ENCODE measurements at places on chromosomes 5 and 9.

- DNase-seq: no peak
Measured at GRCh38 chr5:35337340-35338156, 107.3 kb upstream of the PRLR start.

- no peak for DNase-seq
Measured at GRCh38 chr5:159163701-159164046, 45.7 kb downstream of the RNF145 start.

DNA sequence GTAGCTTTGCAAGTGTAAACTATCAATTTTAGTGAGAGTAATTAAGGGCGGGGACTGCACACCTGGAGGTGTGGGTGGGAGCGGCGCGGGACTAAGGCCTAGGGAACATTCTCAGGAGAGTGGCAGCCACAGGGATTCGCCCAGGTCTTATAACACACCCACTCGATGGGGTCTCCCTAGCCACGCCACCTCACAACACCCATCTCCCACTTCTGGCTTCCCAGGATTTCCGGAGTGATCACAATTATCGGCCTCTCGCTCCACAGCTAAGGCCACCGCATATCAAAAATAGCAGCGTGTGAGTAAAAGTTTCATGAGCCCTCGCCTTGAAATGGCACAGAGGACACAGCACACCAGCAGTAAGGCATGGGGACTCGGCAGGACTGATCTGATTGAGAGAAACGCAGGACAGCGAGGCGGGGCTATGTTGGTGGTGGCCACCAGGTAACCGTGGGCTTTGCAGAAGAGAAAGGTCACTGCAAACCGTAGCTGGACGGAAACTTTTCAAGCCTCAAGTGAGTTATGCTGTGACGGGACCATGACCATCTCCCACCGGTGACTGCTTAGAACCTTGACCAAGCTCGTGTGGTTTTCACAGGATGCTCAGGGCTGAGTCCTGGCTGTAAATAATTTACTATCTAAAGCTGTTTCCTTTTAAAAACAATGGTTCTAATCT lies 1.1 kb upstream of the LPAR1 start:
- DNase-seq: no peak

- peak; percentile 84 for DNase-seq
Measured at GRCh38 chr5:175657593-175658271, at the start of gene HRH2. Gene HRH2 (plus strand): TSS chr5:175658071. CDS start chr5:175683234, 25,163 bp downstream.

DNA sequence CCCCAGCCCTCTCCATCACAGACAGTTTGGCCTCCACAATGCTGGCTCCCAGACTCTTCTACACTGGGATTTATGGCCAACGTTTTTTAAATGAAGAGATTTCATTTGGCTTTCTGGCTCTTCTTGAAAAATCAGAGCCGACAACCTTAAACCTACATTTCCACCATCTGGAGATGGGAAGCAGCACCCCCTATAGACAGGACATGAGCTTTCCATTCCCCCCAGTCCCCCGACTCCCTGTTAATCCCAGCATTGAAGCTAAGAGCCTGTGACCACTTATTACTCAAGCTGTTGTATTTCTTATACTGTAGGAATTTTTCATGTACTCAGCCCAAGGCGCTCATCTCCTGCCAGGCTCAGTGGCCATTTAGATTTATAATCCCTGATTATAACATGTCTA lies 34.0 kb upstream of the AFAP1L1 start:
- no peak for DNase-seq

DNA sequence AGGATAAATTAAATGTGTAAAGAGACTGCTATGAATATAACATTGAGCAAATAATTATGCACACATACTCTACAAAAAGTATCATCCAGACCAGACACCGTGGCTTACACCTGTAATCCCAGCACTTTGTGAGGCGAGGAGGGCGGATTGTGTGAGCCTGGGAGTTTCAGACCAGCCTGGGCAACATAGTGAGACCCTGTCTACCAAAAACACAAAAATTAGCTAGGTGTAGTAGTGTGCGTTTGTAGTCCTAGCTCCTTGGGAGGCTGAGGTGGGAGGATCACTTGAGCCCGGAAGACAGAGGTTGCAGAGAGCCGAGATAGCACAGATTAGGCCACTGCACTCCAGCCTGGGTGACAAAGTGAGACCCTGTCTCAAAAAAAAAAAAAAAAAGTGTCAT lies 2.4 kb upstream of the CDC42SE2 start:
- no peak for DNase-seq

- no peak for DNase-seq
Measured at GRCh38 chr9:30661925-30662324, 1722.5 kb upstream of the ACO1 start.

DNA sequence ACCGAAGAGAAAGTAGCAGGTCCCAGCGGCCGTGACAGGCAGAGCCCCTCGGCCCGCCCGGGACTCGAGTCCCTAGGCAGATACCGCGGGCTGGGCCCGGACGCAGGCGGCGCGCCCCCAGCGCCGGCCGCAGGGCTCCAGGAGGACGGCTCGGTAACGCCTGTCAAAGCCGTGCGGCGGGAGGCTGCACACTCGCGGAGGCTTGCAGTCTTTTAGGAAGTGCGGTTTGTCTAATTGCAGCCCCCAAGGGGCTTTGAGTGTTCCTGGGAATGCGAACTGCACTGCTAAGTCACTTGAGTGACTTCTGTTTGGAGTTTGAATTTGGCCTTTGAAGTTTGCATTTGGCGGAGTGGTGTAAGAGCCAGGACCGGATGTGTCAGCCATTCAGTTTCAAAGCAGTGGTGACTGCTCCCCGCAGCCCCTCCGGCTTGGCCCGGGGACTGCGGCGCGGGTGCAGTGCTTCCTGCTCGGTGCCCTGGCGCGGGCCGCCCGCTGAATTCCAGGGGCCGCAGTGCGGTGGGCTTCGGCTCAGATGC lies 1.3 kb downstream of the MAP3K1 start:
- DNase-seq: peak; percentile 61

DNA sequence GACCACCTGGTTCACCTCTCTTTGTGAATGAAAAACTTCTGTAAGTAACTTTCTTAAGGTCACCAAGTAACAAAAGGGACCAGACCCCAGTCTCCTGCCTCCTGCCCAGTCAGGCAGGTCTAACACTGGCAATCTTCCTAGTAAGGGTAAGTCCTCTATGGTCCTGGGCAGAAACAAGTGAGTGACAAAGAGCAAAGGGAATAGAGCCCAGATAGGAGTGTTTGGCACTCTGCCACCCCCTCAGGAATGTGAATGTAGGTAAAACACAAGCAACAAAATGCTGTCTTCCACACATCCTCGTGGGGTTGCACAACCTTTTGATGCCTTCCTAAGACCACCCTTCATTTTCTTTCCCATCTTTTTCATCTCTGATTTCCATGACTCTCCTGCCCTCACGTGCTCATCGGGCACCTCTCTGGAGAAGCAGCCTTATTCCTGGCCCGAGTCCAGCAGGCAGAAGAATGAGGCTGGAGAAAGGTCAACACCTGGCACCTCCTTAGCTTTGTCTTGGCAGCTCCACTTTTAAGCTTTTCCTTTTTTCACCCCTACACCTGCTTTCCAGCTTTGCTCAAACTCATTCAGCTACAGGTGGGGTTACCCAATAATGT lies 90.2 kb upstream of the LHFPL2 start:
- no peak for DNase-seq

GRCh38 chr5:111942661-111943401 lies 185.8 kb upstream of the NREP start:
- DNase-seq: no peak

GRCh38 chr5:61538722-61539501 lies 206.9 kb downstream of the ZSWIM6 start:
- DNase-seq: no peak

GRCh38 chr5:17132444-17133083 lies 84.9 kb upstream of the BASP1 start:
- peak; percentile 36 for DNase-seq

- no peak for DNase-seq
Measured at GRCh38 chr5:61575103-61575502, 243.0 kb downstream of the ZSWIM6 start.

- no peak for DNase-seq
Measured at GRCh38 chr5:77101298-77101697, 14.2 kb upstream of the ZBED3 start.

DNA sequence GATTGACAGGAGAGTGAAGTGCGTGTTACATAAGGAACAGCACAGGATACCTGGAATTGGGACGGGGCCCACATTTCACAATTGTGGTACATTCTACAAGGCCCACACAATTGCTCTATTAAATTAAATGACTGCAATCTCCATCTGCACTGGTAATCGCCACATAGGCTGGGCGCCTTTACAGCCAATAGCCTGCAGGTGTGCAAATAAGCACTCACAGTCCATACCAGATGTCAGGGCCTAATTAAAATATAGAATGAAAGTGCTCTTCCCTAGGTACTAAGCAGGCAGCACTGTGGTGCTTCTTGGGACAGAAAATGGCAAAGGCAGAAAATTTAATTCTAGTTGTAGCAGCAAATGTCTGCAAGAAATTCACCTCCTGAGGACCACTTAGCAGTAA lies 82.7 kb downstream of the ATP10B start:
- no peak for DNase-seq

DNA sequence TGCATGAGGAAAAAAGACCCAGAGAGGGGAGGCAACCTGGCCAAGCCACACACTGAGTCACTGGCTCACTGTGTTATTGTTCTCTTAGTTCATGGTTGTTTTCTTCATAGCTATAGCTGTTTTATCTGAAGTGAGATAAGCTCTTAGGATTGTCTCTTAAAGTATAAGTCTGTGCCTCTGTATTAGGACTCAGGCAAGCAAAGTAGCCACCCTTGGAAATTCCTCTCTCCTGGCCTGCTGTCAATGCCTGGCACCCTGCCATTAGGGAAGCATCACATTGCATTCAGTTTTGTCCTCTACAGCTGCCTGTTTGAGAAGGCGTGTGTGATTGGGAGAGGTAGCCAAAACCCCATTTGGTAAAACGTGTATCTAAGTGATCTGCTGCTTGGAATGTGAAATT lies 147.4 kb upstream of the GLRA1 start:
- no peak for DNase-seq

DNA sequence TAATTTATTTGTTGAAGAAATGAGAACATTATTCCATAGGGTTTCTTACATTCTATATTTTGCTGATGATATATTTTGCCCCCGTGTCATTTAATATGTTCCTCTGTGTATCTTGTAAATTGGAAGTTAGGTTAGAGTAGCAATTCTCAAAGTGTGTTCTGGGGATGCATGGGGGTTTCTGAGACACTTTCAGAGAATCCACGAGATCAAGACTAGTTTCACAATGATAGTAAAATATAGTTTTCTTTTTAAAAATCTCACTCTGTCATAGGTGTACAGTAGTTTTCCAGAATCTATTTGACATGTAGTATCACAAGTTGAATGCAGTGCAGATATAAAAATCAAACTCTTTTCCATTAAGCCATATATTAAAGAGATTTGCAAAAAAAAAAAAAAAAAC lies 488.6 kb upstream of the SGCD start:
- no peak for DNase-seq

GRCh38 chr5:111747337-111747736 lies 9.7 kb downstream of the NREP start:
- no peak for DNase-seq

- no peak for DNase-seq
Measured at GRCh38 chr9:71183251-71183650, 61.8 kb upstream of the TRPM3 start.

DNA sequence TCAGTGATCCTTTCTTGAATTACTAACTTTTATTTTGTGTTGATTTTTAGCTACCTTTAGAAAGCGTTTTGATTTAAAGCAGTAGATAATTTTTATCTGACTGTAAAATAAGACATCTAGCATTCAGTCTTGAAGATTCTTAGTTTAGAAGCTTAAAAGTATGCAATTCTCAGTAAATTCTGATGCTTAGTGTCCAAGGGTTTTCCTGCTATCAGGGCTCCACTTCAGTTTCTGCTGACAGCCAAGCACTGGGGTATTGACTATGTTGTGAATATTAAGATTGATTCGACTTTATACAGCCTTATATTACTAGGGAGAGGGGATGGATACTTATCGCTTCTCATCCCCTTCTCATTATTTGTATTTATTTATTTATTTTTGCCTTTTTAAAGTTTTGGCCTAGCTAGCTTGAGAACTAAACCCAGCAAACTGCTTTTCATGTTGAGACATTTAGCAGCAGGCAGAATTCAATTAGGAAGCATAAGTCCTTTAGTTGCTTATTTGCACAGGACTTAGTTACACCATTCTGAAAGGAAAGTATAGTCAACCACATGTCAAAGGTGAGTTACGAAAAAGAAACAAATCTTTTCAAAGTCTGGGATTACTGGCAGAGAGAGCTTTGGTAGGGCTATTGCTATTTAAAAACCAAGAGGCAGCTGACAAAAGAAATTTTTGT lies 2.9 kb downstream of the PBX3 start:
- no peak for DNase-seq

GRCh38 chr9:122005597-122005996 lies 87.5 kb downstream of the TTLL11 start:
- no peak for DNase-seq

DNA sequence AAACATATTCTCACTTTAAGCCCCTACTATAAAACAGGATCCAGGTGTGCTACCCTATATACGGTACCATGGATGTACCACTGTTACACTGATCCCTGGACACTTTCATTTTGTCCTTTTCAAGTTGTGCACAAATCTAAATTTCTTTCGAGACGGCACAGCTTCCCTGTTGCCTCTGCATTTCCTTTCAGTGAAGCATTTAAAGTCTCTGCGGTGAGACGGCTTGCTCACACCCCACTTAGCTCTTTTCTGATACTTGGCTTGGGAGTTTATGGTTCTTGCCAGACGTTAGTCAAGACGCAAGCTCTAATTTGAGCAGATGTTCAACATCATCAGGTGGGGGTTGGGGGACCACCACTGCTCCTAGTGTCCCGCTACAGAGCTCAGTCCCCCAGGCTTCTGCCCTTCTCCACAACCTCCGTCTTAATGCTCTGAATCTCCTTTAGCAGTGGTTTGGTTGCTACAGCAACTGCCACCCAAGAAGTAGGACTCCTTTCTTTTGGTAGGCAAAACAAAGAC lies 15.8 kb downstream of the F2RL2 start:
- DNase-seq: no peak

GRCh38 chr9:6757132-6757455 lies 679 bp upstream of the KDM4C start:
- no peak for DNase-seq

DNA sequence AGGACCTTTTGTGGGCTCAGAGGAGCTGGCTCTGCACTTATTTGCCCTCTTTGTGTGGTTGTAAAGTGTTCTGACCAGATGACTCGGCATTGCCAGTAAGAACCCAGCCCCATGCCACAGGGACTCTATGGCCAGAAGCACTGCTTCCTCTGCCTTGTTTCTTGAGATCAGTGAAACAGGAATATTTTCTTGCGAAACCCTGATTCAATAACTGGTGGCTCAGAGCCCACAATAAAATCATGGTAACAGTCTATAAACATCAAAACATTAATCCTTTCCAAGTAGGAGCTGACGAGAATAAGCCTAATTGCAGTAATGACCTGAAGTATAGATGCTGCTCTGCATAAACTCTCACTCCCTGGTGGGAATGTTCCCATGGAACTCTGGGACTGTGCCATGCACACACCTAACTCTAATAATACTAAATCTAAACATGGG lies 344.3 kb downstream of the ZNF608 start:
- DNase-seq: peak; percentile 88

- no peak for DNase-seq
Measured at GRCh38 chr9:130347931-130348330, 82.4 kb downstream of the HMCN2 start.

GRCh38 chr9:117826837-117827236 lies 122.6 kb downstream of the TLR4 start:
- DNase-seq: peak; percentile 47

GRCh38 chr9:2154731-2155130 lies 139.6 kb downstream of the SMARCA2 start:
- DNase-seq: no peak
